ENCODE measurements at places on chromosomes 2 and 18.

- DNase-seq, result no peak
Observed at GRCh38 chr2:96159084-96159830, 14.0 kb upstream of the DUSP2 start.

DNA sequence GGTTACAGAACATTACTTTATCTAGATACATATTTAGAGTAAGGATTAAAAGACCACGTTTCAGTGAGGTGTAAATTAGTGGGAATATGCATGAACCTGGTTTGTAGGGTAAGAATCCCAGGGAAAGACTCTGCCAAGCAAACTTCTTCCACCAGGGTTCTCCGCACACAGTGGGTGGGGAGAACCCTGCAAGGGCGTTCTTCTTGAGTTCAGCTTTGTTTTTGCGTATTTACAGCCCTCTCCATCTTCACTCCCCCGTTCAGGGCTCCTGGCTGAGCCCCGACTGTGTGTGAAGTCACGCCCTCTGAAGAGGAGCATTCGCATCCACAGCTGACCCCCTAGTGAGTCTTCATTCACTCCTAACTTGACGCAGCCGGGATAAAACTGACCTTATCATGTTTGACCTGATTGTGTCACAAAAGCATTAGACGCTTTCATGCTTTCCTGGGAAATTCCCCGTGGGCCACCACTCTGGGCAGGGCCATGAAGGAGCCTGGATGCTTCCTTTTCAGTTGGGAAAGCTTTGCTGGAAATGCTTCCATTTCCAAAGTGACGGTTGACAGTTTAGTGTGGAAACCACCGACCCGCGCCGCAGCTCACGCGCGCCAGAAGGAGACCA lies 1.0 kb downstream of the ALKAL2 start:
- no peak for DNase-seq

- no peak for DNase-seq
Observed at GRCh38 chr18:35590935-35591334, 9.4 kb downstream of the GALNT1 start.

DNA sequence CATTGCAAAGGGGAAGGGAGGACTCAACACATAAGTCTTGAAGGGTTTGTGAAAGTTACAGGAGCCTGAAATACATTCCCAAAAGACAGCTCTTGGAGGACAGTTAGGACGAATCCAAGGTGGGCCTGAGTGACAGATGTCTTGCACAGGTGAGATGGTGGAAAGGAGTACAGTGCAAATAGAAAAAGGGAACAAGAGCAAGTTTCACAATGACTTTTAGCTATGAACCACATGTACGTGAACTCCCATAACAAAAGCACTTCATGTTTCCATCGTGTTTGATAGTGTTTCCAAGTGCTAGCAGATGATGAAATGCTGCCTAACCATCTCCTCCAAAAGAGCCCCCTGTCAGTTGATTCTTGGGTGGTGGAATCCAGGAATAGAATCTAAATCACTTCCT lies 1.8 kb downstream of the IL18RAP start:
- no peak for DNase-seq

- DNase-seq, result no peak
Observed at GRCh38 chr2:227407591-227408151, 19.9 kb upstream of the SCYGR1 start.

- DNase-seq, result no peak
Observed at GRCh38 chr2:64770781-64771334, 117.1 kb upstream of the SERTAD2 start.

DNA sequence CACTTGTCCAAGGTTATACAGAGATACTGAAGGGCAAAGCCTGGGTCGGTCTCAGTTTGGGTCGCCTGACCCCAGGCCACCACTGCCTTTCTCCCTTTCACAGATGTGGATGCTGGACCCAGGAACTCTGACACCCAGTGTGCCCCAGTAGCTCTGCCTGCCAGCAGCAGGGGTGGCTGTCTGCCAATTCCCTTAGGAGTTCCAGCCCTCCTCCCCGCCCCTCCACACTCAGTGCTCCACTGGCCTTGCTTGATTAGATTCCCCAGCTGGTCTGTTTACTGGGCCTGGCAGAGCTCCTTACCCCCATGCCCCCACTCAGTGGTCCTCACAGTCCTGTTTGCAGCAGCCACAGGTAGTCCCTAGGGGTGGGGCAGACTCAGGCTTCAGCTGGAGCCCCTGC lies 75.5 kb downstream of the NPAS2 start:
- no peak for DNase-seq

DNA sequence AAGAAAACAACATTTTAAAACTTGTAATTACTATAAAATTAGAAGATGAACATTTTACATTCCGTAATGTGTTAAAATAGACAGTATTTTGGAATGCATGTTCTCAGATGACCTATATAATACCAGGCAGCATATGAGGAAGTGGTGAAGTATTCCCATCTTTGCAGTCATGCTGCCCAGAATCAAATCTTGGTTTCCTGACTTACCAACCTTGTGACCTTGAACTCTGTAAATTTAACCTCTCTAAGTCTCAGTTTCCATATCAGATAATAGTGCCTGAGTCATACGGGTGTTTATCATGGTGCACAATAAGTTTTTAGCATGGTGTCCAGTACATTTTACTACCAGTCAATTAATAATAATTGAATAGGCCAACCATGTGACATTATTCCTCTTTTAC lies 7.3 kb upstream of the GALM start:
- DNase-seq, result no peak

- no peak for DNase-seq
Observed at GRCh38 chr2:19600506-19600905, 242.1 kb upstream of the OSR1 start.

DNA sequence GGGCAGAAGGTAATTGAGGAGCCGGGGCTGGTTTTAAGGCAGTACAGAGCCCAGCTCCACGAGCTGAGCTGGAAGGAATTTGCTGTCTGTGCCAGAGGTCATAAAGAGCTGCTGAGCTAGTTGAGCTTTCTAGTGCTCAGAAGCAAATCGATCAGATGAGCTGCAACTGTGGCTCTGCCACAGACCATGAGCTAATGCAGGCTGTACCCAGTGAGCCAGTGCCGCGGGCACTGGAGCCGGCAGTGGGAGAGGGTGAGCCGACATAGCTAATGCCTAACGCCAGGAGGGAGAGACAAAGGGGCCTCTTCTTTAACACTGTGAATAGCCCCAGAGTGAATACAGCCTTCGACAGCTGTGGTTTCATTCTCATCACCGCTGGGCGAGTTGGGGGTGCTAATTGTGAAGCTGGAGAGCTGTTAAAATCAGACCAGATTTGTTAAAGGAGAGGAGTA lies 410.1 kb upstream of the TCF4 start:
- DNase-seq, result no peak

- DNase-seq, result no peak
Observed at GRCh38 chr2:205590759-205591158, 91.5 kb upstream of the NRP2 start.

DNA sequence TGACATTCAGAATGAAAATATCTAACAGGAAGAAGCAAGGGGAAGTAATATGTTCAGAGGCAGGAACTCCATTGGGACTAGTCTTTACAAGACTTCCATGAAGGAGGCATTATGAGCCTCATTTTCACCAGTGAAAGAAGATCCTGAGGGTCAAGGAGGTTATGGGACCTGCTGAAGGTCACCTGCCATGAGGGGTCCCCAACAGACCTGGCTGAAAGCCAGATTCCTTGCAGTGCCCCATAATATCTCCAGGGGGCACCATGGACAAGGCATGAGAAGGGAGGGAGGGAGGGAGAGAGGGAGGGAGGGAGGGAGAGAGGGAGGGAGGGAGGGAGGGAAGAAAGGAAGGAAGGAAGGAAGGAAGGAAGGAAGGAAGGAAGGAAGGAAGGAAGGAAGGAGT lies 27.9 kb downstream of the XDH start:
- no peak for DNase-seq

DNA sequence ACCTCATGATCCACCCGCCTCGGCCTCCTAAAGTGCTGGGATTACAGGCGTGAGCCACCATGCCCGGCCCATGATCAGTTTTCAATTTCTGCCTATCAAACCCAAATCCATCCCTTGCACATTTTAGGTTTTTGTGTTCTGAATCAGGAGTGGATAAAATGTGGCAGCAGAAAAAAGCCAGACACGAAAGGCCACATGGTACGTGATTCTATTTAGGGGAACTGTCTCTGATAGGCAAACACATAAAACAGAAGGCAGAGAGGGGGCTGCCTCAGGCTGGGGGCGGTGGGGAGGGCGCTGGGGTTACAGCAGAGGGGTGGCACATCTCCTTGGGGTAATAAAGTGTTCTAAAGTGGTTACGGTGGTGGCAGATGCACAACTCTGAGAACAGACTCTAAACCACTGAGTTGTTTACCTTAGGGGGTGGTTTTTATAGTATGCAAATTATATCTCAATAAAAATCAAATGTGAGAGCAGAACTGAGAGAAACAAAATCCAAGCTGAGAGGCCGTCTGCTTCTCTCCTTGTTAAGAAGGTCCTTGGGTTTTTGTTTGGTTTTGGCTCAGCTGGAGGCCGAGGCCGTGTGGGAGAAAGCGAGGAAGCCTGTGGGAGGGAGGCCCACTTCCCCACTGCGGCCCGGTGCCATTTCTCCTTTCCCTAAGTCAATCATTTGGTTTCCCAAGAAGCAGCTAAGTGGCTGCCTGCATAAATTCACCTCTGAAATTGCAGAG lies 78.0 kb downstream of the SOWAHC start:
- no peak for DNase-seq

DNA sequence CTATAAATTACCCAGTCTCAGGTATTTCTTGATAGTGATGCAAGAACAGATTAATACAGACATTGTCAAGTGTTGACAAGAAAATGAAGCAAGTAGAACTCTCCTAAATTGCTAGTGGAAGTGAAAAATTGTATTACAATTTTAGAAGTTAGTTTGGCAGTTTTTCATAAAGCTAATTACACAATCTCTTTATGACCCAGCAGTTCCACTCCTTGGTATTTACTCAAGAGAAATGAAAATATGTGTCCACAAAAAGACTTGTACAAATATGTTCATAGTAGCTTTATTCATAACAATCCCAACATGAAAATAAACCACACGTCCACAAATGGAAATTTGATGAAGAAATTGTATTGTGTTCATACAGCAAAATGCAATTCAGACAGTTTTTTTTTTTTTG lies 49.4 kb downstream of the PDE1A start:
- DNase-seq, result no peak

GRCh38 chr2:214379227-214379626 lies 31.6 kb upstream of the VWC2L start:
- DNase-seq, result no peak

DNA sequence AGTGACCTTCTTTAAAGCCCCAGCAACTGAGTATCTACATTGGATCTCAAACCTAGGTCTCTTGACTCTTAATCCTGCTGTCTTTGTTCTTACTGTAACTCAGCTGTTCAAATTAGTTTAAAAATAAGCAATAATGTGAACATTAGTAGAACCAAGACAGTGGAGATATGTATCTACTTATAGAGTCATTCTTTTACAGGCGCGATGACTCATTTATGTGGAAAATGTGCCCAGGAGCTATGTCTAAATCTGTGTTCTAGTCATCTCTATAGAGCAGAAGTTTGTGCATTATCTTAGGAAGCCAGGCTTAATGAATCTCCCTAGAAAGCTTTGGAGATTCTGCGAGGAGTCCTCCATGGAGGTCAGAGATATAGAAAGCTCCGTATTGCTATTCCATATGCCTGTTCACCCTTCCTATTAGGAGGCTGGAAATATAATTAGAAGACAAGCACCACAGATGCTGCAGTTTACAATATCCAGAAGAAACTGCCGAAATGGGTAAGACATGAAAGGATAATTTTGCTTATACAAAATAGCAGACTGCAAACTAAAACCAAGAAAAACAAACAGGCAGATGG lies 211.6 kb downstream of the TRIB2 start:
- no peak for DNase-seq

GRCh38 chr2:3430172-3430571 lies 50.7 kb downstream of the TRAPPC12 start:
- no peak for DNase-seq

GRCh38 chr2:142038826-142039225 lies 92.0 kb downstream of the LRP1B start:
- no peak for DNase-seq

Data from NCI-H748 treated with DMSO at 0.1 percent for 48 hours (cell line).